ENCODE measurements at places on chromosomes 5 and 9. TPM values are rescaled to one million over a fixed set of nuclear protein-coding genes. Genes with fewer than 3 reads are reported as not detected.

DNA sequence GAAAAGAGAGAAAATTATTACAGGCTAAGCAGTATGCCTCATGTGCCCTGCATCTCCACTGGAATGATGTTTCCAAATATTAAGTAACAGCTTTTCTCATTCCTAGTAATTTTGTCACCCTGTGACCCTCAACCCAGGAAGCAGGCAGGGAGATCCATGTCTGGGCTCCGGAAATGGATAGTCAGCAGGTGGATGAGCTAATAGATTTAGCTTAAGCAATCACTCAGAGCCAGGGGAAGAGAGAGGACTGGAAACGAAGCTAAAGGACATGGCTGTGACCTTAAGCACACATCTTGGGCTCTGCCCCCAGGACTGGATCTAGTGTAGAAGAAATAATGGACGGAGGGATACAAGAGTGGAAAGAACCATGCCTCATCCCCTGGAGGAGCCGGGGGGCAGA is 89.5 kb downstream of the ARSB start:
- DNase-seq, result no peak

DNA sequence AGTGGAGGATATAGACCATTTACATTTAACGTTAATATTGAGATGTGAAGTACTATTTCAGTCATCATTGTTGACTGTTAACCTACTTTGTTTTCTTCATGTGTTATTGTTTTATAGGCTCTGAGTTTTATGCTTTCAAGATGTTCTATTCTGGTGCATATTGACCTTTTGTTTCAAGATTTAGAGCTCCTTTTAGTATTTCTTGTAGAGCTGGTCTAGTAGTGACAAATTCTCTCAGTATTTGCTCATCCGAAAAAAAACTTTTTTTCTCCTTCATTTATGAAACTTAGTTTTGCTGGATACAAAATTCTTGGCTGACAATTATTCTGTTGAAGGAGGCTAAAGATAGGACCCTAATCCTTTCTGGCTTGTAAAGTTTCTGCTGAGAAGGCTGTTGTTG is 91.3 kb downstream of the INVS start:
- DNase-seq, result no peak

ANKRD18A gene
- 32.3 TPM for total RNA-seq

DNA sequence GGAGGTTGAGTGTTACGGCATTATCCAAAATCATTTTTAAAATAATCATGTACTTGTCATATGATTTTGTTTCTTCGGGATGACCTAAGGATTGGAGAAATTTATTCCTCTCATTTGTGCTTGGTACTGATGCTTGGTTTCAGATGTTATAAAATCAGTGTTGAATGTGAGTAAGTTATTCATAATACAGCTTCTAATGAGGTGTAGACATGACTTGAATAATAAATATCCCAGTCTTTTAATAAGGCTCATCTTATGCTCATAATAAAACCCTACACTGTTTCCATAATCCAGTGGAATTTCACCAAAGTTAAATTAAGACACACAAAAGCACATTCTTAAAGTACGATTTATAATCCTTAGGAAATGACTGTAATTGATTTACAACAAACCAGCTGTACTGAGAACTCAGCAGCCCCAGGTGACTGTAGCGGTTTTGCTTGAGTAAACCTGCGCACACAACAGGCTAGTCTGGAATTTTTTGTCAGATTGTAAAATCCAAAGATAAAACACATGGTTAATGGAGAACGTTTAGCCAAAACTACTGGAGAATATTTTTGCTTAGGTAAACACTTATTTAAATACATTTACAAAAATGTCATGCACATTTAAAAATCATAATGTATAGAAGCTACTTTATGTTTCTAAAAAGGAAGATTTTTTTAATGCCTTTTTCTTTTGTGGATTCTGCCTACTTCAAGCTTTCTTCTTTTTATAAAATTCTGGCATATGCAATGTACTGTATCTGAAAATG is 609.8 kb upstream of the GRAMD2B start:
- no peak for DNase-seq

DNA sequence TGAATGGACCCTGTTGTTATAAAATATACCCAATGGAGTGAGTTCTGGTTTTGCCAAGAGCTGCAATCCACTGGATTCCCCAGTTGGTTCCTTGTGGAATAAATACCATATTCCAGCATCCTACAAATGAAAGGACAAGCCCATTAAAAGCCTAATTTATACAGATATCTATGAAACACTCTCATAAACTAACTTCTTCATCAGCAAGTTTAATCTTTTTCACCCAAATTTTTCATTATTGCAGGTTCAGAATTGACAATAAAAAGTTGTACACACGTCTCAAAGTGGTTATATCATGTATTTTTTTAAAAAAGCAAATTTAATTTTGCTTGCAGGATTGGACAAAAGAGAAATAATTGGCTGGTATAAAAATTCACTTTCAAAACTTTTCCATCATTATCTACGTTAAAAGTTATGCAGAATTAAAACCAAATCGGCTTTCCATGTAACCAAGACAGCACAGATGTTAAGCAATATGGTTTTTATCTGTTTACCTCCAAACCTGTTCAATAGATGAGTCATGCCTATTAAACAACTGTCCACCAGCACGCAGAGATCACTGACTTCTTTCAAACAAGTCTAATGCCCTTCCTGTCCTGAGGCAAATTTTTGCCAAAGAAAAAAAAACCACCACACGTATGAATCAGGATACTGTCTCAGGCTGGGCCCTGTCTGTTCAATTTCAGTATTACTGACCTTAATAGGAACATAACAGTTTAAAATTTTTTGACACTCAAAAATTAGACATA is 42.5 kb downstream of the CEMIP2 start:
- DNase-seq, result no peak

DNA sequence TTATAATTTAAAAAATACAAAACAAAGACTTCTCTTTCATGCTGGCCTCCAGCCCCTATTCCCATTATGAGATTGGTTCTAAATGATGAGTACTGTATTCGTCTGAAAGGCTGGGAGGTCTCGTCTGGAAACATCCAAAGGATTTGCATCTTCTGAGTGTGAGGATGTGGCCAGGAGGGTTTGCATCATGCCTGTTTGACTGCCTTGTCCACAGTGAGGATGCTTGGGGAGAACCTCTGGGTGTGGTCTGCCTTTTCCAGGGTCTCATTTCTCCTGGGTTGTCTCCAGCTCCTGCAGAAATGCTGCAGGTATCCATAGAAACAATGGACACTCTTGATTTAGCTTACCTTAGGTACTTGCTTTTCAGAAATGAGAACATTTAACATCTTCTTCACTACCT is 26.4 kb upstream of the CXCL14 start:
- DNase-seq, result no peak

PTGES gene
- total RNA-seq, result 1.0 TPM

ARHGAP26 gene
- 20.1 TPM for total RNA-seq

DNA sequence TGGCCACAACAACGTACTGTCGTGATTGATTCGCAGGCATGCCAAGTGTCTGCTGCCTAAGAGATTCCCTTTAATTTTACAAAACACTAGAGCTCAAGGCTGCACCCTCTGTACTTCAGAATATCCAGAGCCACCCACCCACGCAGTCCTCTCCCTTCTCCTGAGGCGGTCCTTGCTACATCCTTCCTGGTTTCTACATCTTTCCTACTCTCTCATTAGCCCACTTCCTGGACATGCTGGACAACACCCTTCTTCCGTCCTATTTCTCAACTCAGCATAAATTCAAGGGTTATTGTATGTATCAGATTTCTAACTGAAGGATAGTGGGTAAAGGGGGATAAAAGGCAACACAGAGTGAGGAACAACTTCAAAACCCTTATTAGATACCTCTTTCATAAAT is 148.4 kb upstream of the MAP3K1 start:
- DNase-seq, result no peak

PARP8 gene
- 11.3 TPM for total RNA-seq

- DNase-seq, result no peak
Measured at GRCh38 chr5:109485030-109485429, 75.3 kb upstream of the PJA2 start.

DNA sequence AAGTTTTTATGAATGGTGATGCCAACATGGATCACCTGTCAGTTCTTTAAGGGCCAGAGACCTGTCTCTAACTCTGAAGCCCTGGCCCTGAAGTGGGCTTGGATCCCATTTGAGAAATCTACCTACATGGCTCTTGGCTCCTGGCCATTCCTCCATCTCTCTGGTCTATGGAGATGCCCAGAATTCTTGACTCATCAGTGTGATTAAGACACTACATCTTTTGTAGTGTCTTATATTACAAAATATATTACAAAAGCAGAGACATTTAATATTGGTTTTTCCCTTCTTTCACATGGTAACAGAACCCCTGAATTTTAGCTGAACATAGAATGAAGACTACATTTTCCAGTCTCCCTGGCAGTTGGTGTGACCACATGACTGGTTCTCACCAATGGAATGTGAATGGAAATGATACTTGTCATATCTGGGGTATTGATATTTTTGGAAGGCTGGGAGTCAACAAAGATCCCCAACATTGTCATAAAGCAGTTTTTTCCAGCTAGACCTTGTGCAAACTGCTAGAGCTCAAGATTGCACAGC is 198.3 kb downstream of the SREK1 start:
- DNase-seq, result no peak

GRCh38 chr5:120260651-120261050 is 203.4 kb upstream of the PRR16 start:
- no peak for DNase-seq
